ENCODE measurements at places on chromosomes 3 and 15.

GRCh38 chr3:160448845-160449635, 546 bp downstream of the TRIM59 start:
- DNase-seq: peak; percentile 26

DNA sequence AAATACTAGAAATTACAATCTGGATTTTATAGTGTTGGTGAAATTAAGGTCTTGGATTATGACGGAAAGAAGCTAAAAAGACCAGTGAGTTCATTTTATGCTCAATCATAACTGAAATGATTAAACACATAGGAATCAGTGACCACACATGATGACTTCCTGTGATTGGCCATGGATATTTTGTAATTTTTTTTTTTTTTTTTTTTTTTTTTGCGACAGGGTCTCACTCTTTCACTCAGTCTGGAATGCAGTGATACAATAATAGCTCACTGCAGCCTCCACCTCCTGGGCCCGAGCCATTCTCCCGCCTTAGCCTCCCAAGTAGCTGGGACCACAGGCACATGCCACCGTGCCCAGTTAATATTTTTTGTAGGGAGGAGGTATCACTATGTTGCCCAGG, 47.4 kb downstream of the PAQR5 start:
- no peak for DNase-seq

DNA sequence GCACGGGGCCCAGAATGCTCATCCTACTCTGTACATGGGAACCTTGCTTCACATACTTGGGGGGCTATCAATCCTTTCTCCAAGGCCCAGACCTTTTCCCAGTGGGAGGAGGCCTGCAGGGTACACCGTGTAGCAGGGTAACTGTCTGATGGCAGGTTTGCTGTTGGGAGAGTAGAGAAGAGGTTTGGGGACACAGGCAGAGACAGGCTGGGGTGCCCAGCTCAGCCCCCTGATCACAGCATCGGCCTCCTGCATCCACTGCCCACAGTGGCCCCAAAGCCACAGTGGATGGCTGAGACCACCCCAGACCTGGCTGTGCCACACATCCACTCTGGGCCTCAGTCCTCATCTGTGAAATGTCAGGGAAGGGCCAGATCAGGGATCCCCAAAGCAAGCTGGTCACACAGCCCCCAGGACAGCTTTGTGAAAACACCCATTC, 5.6 kb downstream of the CHRNA3 start:
- no peak for DNase-seq

GRCh38 chr3:155034786-155035185, 45.3 kb upstream of the MME start:
- no peak for DNase-seq

- no peak for DNase-seq
These were observed 26.7 kb downstream of the HCN4 start for GRCh38 chr15:73341886-73342600.

- no peak for DNase-seq
These were observed 134.0 kb downstream of the LPP start for GRCh38 chr3:188287762-188288505.

DNA sequence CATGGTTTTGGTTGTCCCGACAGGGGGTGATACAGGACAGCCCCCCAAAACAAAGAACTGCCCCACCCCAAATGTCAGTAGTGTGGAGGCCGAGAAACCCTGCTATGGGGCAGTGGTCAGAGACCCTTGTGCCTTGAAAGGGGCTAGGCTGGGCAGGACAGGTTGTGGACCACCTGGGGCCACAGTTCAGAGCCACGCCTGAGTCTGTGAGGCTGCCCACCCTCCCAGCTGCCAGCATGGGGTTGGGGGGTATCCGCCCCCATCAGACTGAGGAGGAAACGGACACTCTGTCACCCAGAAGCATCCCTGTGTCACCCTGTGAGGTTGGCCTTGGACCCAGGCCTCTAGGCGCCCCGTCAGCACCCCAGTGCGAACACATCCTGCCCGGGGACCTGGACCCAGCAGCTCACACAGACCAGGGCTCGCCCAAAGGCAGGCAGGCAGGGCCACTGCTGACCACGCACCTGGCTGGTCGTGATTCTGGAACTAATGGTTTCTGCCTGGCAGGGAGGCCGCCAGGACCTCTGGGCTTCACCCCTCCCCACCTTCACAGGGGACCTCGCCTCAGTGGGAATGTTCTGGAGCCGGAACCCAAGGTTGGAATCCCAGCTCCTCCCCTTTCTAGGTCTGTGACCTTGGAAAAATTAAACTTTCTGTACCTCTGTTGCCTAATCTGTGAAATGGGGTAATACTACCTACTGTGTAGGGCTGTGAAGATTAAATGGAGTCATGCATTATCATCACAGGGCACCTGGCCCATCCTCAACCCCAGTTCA, 1.4 kb downstream of the SLC41A3 start:
- DNase-seq: no peak

DNA sequence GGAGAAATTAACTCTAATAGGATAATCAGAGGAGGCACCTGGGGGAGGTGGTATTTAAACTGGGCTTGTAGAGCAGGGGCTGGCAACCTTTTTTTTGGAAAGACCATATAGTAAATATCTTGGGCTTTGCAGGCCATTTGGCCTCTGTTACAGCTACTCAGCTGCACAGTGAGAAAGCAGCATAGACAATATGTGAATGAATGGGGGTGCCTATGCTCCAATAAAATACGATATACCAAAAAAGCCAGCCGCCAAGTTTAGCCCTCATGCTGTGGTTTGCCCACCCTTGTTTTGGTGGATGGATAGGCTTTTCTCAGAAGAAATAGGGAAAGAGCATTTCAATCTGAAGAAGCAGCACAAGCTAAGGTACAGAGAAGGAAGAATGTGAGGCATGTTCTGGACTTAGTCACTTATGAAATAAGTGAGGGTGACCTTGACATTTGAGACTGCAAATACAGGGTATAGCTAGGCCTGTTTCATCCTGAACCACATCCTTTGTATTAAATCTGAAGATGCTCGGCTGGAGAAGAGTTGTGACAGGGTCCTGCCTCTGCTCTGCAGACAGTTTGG, 131.0 kb upstream of the NR2E3 start:
- DNase-seq: no peak

- no peak for DNase-seq
These were observed 3.4 kb downstream of the RNU6-1 start for GRCh38 chr15:67836477-67836876.

DNA sequence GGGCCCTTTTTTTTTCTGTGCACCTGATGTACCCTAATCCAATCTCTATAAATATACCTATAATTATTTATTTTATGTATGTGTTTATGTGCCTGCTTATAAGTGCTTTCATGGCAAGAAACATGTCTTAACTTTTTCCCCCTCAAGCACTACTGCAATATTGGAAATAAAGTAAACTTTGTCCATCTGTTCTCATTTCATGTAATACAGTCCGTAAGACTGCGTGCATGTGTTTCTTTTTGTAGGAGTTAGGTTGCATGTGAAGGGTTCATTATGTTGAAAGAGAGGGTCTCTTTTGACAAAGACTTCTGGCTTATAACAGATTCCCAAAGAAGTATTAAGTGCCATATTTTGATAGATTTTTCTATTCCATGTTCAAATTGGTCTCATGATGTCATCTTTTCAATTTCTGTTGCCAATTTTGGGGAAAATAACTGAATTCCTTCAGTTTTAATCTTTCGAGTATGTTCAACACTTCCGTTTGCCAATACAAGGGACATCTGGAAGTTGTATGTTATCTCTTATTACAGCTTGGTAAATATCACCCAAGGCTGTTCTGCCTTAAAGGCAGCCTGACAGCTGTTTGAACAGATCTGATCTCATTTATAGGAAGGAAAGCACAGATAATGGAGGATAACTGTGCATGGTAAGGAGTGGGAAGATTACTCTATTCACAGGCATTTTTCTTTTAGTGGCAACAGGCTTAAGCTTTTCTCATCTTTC, 273.1 kb upstream of the SGO1 start:
- no peak for DNase-seq

GRCh38 chr15:69920221-69920620, 177.5 kb downstream of the TLE3 start:
- DNase-seq: no peak

DNA sequence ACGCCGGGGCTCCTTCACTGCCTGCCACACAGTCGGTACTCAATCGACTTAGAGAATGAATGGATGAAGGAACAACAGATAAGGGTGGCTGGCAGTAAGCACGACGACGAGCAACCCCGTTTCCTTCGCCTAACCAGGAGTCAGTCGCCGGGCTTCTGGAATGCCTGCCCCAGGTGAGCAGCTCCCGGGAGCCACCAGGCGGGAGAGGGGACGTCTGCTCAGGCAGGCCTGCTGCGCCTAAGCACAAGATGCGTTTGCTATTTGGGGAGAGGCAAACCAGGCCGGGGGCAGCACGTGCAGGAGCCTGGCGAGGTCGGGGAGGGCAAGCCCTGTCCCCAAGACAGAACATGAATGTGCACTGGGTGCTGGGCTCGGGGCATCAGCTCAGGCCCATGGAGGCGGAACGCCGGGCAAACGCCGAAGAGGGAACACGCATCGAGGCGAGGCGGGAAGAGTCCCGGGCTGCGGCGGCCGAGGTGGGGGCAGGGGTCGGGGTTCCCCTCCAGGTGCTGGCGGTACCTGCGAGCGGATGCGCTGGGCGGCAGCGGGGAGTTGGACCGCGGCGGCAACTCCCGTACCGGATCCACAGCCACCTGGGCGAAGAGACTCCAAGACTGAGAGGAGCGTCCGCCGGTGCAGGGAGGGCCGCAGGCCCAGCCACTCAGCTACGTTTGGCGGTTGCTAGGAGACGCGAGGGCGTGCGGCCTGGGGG, at the start of gene CFAP92:
Gene CFAP92 (minus strand): TSS at position 616 of the 712 bp plus-strand sequence. CDS start 772 bp downstream, outside the sequence.
- peak; percentile 82 for DNase-seq
